ENCODE measurements at places on chromosomes 11 and 22.

DNA sequence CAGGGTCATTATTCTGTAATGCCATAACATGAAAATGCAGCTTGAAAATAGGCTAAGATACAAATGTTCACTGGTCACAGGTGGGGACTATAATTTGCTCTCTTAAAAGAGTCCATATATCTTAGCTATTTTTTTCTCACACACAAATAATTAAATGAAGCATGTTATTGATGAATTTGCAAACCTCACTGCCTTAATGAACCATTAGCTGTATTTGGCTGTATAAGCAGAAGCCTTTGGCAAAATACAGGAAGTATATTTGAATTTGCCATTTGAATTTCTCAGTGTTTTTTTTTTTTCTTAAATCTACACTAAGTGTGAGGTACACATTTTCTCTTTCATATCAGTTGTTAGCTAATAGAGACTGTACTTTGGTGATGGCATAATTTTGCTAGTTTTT lies 38.7 kb downstream of the DDI1 start:
- no peak for DNase-seq

DNA sequence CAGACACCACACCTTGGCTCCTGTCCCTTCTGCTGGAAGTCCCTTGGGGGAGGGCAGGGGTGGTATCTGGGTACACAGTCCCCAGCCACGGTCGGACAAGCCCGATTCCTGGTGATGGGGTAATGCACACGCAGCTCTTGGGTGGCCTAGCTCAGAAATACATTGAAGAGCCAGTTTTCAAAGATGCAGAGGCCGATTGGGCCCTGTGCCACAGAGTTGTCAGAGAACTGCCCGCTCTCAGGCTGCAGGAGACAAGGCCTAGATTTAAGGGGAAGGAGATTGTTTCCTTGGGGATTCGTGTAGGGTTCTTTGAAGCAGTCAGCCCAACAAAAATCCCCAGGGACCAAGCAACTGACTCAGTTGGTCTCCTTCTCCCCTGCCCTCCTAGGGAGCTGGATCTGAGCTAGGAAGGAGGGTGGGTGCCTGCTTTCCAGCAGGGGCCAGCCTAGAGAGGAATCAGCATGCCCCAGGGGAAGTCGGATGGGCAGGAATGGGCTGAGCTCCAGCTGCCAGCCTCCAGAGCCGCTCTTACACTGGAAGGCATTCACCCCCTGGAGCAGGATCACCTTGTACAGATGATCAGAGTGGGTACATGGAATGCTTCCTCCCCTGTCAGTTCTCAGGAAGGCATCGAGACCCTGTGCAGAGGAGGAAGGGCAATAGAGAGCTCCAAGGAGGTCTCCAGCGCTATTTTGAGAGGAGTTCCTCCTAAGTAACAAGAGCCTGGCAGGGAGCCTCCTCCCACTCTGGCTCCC lies 3.3 kb upstream of the SCN4B start:
- no peak for DNase-seq

DNA sequence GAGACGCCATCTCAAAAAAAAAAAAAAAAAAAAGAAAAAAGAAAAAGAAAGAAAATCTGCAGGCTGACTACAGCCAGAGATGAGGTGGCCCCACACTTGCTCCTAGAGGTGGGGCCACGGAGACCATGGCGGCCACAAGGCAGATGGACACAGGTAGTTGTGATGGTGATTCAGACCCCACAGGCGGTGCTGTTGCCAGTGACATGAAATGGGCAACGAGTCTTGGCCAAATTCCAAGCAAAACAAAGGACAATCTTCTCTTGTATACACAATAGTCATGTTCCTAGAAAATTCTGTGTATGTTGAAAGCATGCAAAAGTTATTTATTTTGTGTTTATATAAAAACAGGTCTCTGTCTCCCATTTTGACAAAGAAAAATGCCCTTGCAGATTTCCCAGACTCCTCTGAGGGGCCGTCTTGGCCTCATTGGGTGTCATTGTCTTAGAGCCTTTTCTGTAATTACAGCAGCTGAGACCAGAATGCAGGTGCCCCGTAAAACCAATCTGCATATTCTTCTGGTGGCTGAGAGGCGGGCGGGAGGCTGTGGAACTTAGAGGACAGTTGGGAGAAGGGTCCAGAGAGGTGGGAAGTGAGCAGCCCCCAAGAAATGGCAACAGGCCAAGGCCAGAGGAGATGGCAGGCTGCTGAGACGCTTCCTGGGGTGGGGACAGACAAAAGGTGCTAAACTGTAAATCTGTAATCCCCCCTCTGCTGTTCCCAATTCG lies 22.5 kb upstream of the DAGLA start:
- DNase-seq = no peak

DNA sequence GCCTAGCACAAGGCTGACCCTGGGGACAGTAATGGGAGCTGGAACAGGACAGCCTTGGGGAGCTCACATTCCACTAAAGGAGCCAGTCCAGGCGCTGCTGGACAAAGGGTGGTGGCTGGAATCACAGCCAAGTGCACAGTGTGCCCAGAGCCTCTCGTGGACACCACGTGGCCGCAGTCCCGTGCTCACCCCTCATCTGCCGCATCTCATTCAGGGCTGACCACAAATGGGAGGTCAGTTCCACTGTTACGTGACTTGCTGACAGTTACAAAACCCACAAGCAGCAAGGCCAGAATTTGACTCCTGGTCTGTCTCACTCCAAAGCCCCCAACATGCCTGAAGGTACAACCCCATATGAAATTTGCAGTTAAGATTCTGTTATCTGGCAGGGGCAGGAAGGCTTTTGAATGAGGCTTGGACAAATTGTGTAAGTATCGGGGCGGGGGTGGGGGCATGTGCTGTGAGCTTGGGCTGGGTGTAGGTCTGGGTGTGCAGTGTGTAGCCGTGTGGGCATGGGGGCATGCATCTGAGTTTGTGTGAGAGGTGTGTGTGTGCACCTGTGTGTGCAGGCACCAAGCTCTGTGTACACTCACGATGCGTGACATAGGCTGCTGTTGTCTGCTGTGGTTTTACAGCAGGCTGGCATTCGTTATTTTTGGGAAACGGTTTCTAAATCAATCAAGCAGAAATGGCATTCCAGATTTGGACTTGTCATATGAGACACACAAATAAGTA lies 301.7 kb downstream of the BRD1 start:
- DNase-seq = no peak

GRCh38 chr22:47816863-47817210 lies 1054.4 kb downstream of the TBC1D22A start:
- no peak for DNase-seq

DNA sequence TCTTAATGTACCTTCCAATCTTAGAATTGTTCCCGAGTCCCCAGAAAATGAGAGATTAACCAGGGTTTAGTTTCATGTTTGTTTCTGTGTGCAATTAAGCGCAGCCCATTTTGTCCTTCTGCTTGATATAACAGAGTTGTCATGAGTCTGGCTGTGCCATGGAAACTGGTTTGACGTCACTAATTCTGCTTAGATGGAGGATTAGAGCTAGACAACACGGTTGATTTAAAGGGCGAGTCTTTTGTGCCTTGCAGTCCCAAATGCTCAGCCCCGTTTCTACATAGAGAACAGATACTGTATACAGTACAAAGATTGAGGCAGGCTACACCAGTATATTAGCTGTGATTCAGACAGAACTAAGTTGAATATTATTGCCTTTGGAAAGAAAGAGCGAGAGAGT lies 45.5 kb upstream of the ALKBH3 start:
- no peak for DNase-seq

- DNase-seq = no peak
These were observed 1831.1 kb downstream of the LRRC4C start for GRCh38 chr11:39628311-39628710.

GRCh38 chr22:38067028-38067415 lies 9.8 kb downstream of the PICK1 start:
- no peak for DNase-seq

GRCh38 chr11:116600930-116601329 lies 171.9 kb downstream of the BUD13 start:
- DNase-seq = no peak

DNA sequence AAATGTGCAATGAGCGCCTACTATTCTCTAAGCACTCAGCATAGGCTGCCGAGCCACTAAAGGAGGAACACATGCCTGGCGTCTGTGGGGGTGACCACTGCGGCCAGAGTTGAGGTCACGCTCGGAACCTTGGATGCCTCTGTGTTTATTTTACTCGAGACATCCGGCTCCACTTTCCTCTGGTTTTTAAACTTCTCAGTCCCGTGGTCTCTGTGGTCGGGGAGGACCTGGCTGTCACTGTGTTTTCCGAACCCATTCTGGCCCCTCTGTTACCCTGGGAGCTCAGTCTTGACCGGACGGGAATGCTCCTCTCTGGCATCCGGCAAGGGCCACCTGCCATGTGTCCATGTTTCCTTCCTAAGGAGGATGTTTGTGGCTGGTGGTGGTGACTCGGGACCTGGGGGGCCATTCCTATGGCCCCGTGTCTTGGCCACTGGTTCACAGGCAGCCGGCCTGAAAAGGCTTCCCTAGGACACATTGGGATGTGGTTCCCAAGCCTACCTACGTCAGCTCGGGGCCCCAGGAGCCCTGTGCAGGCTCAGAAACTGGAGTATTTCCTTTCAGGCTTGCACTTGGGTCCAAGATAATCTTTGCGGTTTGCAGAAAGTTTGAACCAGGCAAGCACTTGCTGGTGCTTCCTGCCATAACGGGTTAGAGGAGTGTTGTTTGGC lies 46.7 kb upstream of the PARVG start:
- no peak for DNase-seq

DNA sequence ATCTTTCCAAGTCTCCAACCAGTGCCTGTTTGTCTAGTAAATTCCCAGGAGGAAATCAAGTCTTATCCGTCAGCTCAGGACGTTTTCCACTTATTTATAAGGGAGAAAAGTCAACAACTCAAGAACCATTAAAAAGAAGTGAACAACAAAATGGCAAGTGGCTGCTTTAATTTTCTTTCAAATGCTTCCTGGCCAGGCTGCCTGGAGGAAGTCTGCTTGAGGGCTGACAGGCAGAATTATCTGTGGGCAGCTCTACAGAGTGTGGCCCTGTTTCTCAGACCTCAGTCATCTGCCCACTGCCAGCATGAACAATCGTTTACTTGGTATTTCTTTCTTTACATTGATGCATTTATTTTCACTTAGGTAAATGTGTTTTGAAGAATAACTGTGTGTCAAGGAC lies 281.9 kb upstream of the ISX start:
- DNase-seq = no peak
